ENCODE measurements at places on chromosomes 16 and 17. TPM values are rescaled to one million over a fixed set of nuclear protein-coding genes. Genes with fewer than 3 reads are reported as not detected.

Gene TBC1D3K
- not detected for total RNA-seq

Gene CACNG5
- not detected for total RNA-seq

Gene ZFPM1
- 1.7 TPM for total RNA-seq

Gene ABCC12
- 0.15 TPM for total RNA-seq

Gene HOXB1
- not detected for total RNA-seq

Gene SLC47A1
- 0.15 TPM for total RNA-seq

Gene ENPP7
- not detected for total RNA-seq

Gene KRTAP3-1
- not detected for total RNA-seq

Gene PRSS53
- 2.5 TPM for total RNA-seq

Gene HOXB2
- total RNA-seq = 8.7 TPM

Gene CCL13
- not detected for total RNA-seq

Gene TP53TG3F
- not detected for total RNA-seq

Gene CRHR1
- total RNA-seq = not detected

Gene SLC13A2
- not detected for total RNA-seq

Gene GPR142
- total RNA-seq = 1.3 TPM

Gene PIPOX
- total RNA-seq = 3.0 TPM

Gene KRT17
- total RNA-seq = 15.1 TPM

Gene PYDC1
- not detected for total RNA-seq

All from smooth muscle cell of trachea (primary cell).